ENCODE measurements at places on chromosomes 2 and 18. TPM values are rescaled to one million over a fixed set of nuclear protein-coding genes. Genes with fewer than 3 reads are reported as not detected.

CLIP4 gene
- total RNA-seq = 43.8 TPM

GLI2 gene
- 4.9 TPM for total RNA-seq

KCNG2 gene
- 1.2 TPM for total RNA-seq

CPLX4 gene
- not detected for total RNA-seq

SATB2 gene
- 1.2 TPM for total RNA-seq

SNED1 gene
- total RNA-seq = 11.0 TPM

CRYBA2 gene
- total RNA-seq = not detected

SCYGR4 gene
- total RNA-seq = not detected

OSR1 gene
- 2.3 TPM for total RNA-seq

PRSS56 gene
- total RNA-seq = not detected

C2orf80 gene
- not detected for total RNA-seq
